ENCODE measurements at places on chromosomes 7 and 10. TPM values are rescaled to one million over a fixed set of nuclear protein-coding genes. Genes with fewer than 3 reads are reported as not detected.

DNA sequence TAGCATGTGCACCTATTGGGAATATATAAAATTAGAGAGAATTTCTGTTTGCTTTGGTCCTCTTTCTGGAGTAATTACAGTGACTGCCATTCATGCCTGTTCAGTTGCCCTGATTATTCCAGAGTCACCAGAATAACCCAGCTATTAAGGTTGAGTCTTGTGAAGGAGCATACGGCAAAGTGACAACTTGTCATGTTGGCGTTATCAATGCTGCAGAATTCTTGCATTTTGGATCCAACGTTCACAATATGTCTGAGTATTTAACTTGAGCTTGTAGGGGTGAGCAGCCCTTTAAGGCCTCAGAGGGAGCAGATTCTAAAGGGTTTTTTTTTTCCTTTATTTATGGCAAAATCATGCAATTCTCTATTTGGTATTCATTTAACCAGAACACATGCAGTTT, 419.4 kb upstream of the MGMT start:
- no peak for DNase-seq

DNA sequence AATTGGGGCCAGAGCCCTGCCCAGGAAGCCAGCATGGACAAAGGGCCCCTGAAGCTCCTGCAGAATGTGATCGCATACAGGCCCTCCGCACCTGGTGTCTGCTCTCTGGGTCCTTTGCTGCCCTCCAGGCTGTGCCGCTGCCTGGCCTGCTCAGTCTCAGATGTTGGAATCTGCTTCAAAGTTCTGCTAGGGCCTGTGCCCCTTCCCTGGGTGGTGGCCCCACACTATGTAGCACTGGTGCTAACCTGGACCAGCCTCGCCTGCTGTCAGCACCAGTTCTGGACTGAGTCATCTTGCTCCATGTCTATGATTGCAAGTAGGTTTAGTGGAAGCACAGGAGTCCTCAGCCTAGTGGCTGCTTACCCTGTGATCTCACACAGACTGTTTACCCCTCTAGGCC, 6.3 kb downstream of the MAT1A start:
- DNase-seq: no peak

- no peak for DNase-seq
Observed at GRCh38 chr7:106944035-106944665, 79.1 kb downstream of the PIK3CG start.

DNA sequence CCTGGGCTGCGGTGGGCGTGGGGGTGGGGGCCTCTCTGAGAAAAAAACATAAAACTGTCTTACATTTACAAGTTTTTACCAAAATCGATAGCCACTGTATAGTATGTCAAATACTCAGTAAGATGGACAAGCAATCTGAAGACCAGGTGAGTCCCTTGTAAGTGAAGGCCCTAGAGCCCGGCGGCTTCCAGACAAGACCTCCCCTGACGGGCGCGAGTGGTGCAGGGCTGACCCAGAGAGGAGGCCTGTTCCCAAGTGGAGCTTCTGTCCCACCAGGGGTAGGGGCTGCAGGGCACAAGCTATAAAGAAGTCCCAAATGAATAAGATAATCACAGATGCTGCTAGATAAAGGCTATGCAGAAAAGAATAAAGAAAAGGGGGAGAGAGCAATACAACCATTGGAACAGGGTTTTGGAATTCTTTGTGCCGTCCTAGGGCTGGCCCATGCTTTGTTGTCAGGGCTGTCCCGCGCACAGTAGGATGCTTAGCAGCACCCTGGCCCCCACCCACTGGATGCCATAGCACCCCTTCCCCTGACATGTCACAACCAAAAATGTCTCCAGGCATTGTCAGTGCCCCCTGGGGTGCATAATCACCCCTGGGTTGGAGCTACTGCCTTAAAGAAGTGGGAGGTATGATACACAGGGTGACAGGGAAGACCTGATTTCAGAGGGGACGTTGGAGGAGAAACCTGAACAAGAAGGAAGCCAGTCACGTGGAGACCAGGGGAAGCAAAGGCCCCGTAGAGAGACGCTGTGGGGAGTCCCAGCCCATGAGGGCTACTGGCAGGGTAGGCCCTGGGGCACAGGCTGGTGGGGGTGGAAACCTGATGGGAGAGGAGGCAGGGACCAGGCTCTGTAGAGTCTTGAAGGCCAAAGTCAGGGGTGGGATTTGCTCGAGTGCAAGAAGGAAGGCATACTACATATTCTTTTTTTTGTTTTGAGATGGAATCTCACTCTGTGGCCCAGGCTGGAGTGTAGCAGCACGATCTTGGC, 43.1 kb downstream of the CHST15 start:
- no peak for DNase-seq

GRCh38 chr10:25094590-25094989, 78.2 kb downstream of the THNSL1 start:
- DNase-seq: no peak

DNA sequence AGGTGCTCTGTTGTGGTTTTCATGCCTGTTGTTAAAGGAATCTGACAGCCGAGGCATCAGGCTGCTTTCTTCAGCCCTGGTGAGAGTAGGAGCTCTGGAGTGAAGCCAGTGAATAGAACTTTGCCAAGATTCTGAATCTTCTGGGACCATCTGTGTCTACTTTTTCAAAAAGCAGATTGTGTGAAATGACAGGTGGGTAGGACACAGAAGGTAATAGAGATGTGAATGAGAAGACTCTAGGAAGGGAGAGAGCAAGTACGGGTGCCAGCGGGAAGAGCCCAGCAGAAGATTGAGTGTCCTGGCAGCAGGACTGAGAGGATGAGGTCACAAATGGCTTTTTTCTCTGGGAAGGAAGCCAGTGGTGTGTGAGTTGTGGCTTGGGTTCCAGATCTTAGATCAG, 429.2 kb downstream of the SDK1 start:
- DNase-seq: no peak

- no peak for DNase-seq
Observed at GRCh38 chr7:4711634-4712033, 29.5 kb downstream of the FOXK1 start.

DNA sequence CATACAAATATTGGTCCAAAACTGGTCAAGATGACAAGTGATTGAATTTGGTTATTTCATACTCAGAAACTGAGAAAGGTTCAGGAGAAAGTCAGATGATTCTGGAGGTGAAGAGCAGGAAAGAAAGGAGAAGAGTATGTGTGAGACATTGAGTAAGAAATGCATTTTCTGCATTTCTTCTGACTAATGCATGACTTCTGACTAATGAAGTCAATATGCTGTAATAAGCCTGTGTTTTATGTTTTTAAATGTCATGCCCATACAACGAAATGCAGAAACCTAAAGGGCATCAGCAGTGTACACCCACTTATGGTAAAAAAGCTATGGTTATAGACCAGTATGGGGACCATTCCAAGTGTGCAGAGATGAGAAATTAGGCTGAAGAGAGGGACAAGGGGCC, 1227.8 kb upstream of the SORCS1 start:
- no peak for DNase-seq

- peak; percentile 36 for DNase-seq
Observed at GRCh38 chr10:70715853-70716795, 43.8 kb downstream of the ADAMTS14 start.

DNA sequence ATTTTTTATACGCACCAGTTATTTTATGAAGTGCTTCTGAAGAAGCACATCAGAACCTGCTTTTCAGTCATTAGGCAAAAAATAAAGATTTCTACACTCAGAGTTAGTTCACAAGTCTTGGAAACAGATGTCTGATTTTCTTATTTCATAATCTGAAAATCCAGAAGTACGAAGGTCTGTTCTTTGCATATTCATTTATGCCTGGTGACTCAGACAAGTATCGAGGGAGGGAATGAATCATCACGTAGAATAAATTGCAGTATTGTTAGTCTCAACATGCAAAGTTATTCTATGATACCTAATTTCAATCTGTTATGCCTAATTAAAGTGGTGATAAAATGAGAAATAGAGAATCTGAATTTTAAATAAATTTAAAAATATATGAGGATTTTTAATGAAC, 113.6 kb upstream of the SEM1 start:
- DNase-seq: no peak

DNA sequence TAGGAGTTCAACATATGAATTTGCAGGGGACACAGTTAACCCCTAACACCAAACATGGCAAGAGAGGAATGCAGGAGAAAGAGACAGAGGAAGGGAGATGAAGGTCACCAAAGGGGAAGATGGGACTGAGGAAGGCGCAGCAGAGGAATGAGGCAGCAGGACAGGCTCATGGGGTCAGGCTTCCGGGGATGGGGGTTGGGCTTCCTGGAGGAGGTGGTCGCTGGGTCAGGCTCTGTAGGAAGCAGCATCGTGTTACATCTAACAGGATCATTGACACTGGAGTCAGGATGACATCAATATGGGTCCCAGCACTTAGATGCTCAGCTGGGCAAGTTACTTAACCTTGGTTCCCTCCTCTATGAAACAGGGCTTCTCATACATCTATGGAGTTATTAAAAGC, 113.2 kb downstream of the NPTX2 start:
- DNase-seq: no peak

DNA sequence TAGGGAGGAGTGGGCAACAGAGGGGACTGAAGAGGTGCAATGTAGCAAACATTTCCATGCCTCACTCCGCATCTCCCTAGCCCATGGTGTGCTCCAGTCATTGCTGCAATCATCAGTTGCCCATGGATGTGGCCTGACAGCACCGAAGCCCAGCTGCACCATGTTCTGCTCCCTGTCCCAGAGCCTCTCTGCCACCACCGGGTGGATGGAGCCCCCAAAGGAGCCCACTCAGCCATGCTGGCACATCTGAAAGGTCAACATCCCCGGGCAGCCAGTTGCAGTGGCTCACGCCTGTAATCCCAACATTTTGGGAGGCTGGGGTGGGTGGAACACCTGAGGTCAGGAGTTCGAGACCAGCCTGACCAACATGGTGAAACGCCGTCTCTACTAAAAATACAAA, 336.4 kb upstream of the ZMIZ1 start:
- DNase-seq: no peak

GRCh38 chr7:12635830-12636229, 51.6 kb upstream of the ARL4A start:
- no peak for DNase-seq

GRCh38 chr7:72405418-72405817, 6.7 kb downstream of the CALN1 start:
- no peak for DNase-seq

DNA sequence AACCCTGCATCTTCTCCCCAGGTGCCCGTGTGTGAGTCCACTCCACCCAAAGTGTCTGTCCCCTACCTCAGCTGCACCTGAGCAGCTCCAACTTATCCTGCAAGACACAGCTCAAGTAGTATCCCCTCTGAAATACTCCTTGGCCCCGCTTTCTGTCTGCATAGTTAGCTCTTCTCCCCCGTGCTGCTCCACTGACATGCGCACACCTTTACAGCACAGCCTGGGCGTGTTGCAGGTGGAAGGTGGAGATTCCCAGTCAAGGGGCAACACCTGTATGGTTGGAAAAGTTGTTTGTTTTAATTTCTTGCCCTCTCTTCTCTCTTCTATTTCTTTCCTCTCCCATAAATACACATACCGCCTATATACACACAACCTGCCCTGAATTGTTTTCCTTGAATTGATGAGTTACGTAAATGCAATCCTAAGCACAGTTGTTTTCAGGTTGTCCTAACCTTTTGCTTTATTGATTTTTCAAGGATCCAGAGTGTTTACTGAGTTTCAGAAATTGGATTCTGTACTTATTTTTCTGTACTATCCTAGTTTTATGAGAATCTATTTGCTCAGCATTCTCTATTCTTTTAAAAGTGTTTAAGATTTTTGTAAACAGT, 14.9 kb downstream of the MET start:
- no peak for DNase-seq

Gene FGFR2
- total RNA-seq: 0.30 TPM

- no peak for DNase-seq
Observed at GRCh38 chr7:13028825-13029099, 341.3 kb downstream of the ARL4A start.

DNA sequence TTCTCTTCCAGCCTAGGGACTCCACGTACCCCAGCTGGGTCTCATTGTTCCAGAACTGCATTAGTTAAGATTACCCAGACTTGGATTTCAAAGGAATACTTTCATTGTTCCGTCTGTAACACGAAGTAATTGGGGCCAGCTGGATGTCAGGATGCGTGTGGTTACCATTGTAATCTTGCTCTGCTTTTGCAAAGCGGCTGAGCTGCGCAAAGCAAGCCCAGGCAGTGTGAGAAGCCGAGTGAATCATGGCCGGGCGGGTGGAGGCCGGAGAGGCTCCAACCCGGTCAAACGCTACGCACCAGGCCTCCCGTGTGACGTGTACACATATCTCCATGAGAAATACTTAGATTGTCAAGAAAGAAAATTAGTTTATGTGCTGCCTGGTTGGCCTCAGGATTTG, 21.0 kb downstream of the LRRC17 start:
- no peak for DNase-seq

DNA sequence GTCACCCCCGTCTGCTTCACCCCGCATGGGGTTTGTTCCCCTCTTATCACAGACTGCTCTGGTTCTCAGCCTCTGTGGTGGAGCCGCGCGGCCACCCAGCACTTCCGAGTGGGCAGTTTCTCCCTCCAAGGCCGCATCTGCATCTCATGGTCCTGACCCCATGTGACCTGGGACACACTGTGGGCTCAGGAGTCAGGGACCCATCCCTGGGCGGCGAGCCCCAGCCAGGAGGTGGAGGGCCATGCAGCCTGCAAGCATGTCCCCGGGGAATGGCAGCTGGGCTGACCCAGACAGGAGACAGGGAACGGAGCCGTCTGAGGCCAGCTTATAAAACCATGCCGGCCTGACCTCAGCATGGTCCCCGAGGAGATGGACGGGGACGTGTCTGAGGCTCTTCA, 25.2 kb upstream of the TTYH3 start:
- no peak for DNase-seq

- no peak for DNase-seq
Observed at GRCh38 chr7:44225566-44226395, 25.0 kb downstream of the YKT6 start.

GRCh38 chr10:75643944-75644692, 212.7 kb downstream of the LRMDA start:
- no peak for DNase-seq

DNA sequence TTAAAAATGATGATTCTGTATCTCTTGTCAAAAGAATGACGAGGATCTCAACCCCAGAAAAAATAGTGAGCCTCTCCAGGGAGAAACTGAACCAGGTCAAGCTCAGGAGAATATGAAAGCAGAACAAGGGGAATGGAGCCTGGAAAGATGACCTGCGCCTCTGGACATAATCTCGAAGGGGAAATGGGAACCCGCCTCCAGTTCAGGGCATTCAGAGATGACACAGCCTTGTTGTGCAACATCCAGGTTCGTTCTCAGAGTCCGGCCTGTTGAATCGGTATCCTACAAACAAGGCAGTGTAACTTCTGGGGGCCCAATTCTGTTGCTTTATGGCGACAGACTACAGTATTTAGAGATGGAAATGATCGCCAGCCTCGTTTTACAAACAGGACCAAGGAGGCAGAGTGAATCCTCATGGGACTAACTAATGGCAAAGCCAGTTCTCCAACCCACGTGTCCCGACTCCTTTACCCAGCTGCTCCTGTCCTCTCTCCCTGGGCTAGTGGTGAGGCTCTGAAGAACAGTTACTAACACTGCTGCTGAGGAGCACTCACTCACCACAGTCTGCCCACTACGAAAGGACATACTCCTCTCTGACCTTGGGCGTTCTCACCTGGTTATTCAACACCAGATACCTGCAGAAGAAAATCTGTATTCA, 67.6 kb downstream of the JAZF1 start:
- no peak for DNase-seq

All from activated CD4-positive, alpha-beta memory T cell treated with anti-CD3 and anti-CD28 coated beads, Interleukin-2, amount 10 ng/mL, durations not matched to agents 7 days and 5 days (primary cell).